Vagina (tissue), 2 donors: ENCODE measurements at places on chromosomes 13 and 19.

- DNase-seq: no peak
These were observed 316.2 kb upstream of the HTR2A start for GRCh38 chr13:47213047-47213446.

GRCh38 chr13:80562433-80563156 lies 221.7 kb upstream of the SPRY2 start:
- DNase-seq: no peak

- no peak for DNase-seq
These were observed 48.8 kb upstream of the INTS6 start for GRCh38 chr13:51501592-51502152.

GRCh38 chr13:95020298-95020987 lies 280.8 kb downstream of the ABCC4 start:
- no peak for DNase-seq

- DNase-seq: no peak
These were observed 50.0 kb upstream of the CALM3 start for GRCh38 chr19:46551164-46551563.
